ENCODE measurements at places on chromosomes 6 and 20.

DNA sequence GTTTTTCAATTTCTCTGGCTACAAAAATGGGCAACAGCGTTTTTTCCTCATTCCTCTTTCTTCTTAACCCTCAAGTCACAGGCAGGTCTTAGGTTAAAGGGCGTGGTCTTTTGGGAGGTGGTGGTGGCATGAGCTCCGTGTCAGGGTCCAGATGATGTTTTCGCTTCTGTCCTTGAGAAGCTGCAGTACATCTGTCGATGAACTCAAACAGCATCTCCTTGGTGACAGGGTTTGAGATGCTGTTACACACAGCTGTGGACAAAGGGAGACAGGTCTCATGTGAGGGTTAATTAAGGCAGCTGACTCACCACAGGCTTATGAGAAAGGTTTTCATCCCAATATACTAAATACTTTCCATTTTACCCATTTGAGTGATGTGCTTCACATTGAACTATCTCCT lies 350.8 kb downstream of the RNGTT start:
- DNase-seq: no peak

- DNase-seq: no peak
Measured at GRCh38 chr6:170429450-170429849, 122.9 kb downstream of the FAM120B start.

GRCh38 chr6:17484201-17484849 lies 90.9 kb downstream of the CAP2 start:
- DNase-seq: no peak

DNA sequence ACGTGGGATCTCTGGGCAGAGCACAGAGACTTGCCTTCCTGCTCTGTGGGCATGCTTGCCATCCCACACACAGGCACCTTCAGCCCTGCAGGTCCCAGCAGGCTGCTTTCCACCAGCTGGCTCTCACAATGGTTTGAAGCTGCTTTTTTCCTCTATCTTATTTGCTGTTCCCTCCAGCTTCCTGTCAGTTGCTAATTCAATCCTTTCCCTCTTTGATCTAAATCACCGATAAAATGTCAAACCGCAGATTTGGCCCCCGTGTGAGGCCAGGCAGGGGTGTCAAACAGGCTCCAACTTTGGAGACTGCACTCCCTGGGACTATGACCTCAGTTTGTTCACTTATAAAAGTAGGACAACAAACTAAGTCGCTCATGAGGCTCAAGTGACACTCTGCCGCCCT lies 40.6 kb upstream of the PCMTD2 start:
- no peak for DNase-seq

- DNase-seq: no peak
Measured at GRCh38 chr6:123027408-123027807, 31.4 kb downstream of the CLVS2 start.

DNA sequence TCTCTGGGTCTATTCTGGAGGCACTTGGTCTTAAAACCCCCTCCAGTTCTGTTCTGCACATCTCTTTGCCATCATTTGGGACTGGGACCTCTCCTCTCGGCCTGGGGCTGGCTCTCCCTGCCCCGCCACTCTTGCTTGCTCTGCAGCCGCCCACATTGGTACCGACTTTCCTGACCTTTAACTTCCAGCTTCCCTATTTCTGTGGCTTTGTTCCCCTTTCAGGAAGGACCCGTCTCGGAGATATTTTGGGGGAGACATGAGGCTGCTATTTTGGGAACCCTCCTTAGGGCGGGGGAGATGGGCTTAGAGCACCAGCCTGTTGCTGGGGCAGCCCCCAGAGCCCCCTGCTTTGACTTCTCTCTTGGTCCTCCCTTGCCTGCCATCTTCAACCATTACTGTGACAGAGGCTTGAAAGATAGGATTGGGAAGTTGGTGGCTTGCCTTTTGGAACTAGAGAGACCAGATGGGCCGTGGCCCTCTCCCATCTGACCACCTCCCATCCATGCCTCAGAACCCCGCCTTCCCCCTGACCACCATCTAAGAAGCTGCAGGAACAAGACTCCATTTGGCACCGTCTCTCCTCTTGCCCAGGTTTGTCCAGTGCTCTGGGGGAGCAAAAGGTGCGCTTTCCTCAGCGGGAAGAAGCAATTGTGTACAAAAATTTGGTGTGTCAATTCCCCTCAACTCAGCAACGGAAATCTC lies 914 bp downstream of the TREM2 start:
- DNase-seq: no peak

DNA sequence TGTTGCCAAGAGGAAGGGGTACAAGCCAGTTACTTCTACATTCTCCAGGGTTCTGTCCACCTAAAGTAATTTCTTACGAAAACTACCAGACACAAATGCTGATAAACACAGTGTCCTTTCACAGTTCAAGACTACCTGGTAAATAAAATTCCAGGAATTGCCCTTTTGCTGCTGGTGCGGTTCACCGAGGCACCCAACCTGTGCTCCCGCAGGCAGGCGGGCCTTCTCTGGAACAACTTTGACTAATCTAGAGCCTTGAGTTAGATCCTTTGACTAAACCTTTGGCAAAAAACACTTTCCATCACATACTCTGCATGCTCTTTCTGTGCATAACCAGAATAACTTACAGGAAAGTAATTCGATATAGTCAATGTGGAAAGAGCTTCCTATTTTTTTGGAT lies 107.0 kb downstream of the HUS1B start:
- DNase-seq: no peak

DNA sequence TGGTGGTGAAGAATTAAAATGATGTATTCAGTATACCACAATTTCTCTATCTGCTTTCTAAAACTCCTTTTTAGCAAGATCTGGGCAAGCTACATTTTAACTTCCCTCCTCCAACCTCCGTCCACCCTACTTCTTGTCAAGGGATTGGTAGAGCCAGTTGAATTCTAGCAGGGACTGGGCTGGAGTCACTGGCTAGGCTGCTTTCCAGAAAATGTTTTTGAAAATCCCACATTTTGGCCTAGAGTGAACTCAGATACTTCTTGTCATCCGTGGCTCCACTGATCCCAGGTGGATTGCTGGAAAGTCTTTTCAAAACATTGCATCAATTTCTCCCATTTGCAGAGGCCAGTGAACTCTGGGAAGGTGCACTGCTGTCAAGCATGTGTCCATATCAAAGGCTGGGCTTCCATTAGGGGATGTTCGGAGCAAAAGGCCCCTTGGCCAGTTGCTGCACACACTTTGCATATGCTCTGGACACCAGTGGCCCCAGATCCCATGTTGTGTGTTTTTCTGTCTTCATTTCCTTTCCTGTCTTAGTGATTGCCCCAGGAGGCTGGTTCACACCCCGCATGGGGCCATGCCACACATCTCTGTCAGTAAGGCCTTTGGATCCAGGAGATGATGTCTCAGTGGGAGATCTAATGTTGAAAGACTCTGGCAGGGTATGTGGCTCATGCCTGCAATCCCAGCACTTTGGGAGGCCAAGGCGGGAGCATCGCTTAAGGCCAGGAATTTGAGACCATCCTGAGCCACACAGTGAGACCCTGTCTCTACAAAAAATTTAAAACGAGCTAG lies 11.3 kb upstream of the KCNK16 start:
- DNase-seq: no peak

- DNase-seq: no peak
Measured at GRCh38 chr6:134621858-134622257, 303.9 kb upstream of the SGK1 start.

DNA sequence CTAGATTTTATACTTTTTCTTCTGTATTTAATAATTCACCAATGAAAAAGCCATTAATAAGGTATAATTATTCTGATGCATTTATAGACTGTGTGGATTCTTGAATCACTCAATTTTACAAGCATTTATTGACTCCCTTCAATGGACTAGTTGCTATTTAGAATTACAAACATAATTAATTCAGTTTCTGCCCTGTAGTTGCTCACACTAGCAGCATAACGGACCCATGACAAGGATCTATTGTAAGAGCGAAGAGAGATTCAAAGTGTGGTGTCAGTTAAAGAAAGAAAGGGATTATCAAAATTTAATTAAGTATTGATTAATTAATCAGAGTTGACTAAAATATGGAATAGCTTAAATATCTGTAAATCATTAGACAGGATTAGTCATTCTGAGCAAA lies 602.6 kb upstream of the PTCHD4 start:
- no peak for DNase-seq

GRCh38 chr6:137452333-137452894 lies 41.8 kb downstream of the OLIG3 start:
- no peak for DNase-seq

DNA sequence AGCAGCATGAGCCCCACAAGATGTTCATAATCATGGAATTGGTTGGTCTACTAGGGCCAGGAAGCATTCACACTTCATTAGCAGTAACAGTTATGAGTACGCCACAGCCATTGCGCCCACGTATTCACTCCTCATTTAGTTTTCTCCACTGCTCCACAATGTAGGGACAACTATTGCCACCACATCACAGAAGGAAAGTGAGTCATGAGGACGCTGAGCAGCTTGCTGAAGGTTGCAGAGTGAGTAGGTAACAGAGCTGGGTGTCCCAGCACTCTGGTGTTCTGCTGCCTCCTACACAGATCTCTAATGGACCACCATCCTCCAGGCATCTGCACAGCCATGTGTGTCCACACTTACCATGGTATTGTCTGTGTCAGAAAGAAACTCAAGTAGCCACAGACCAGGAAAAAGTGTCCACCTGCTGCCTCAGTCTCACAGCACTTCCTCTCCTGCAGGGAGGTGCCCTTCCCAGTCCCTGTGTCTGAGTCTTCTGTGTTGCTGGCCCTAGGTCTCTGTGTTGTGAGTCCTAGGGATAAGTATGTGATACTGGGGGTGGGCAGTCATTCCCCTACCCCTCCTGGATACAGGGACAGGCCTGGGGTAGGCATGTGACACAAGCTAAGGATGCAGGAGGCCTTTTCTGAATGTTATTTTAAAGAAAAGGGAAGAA lies 103.9 kb downstream of the TTLL2 start:
- no peak for DNase-seq

DNA sequence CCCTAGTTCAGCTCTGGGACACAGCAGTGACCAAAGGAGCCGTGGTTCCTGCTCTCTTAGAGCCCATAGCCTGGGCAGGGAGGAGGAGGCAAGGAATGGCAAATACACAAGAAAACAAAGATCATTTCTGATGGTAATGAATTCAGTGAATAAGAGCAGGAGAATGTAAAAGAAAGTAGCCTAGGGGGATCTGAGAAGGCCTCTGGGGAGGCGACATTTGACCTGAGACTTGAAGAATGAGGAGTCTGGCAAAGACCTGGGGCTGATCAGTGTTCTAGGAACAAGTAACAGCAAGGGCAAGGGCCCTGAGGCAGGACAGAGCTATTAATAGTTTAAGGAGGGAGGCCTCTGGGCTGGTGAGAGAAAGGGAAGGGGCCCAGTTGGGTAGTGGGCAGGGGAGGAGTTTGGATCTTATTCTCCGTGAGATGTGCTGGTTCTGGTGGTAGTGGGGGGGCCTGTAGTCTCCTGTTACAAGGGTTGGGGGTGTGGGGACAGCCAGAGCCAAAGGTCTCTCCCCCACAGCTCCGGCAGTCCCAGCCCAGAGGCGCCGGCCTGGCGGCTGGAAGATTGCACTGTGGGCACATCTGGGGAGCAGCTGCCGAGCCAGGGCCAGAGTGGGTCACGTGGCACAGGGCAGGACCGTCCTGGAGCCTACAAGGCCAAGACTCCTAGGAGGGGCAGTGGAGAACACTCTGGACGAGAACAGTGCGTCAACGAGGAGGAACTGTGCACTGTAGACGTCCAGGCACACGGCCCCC lies 9.3 kb upstream of the ID1 start:
- no peak for DNase-seq

DNA sequence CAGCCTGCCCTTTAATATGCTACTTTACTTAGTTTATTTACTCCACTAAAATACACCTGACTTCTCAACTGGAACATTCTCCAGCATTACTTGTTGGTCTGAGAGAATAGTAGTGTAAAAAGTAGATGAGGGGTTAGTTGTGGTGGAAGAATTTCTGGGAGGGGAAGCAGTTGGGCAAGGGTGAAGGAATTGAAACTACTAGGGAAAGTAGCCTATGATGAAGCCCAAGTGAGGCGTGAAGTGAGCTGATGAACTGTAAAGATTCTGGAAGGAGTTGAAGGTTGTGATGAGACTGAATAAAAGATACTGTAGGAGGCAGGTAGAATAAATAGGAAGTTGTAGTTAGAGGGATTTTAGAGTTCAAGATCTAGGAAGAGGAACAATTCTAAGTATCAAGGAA lies 72.5 kb downstream of the ITCH start:
- no peak for DNase-seq

- DNase-seq: no peak
Measured at GRCh38 chr6:34159844-34160243, 14.0 kb upstream of the GRM4 start.

GRCh38 chr6:99768166-99768565 lies 161.5 kb downstream of the PRDM13 start:
- DNase-seq: no peak

DNA sequence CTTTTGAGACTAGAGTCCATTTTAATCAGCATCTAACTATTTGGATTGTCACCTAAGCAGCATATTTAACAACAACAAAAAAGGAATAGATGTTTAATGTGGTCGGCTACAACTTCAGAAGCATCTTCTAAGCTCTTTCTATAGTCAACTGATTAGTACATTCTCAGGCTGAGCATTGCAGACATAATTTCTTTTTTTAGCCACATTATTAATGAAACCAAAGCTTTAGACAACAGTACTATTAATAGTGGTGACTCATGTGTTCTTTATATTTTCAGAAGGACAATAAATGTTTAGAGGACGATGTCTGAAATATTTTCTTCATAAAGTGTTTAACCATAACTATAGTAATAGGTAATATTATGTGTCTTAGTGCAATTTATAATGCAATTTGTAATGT lies 52.4 kb downstream of the TPD52L1 start:
- no peak for DNase-seq

DNA sequence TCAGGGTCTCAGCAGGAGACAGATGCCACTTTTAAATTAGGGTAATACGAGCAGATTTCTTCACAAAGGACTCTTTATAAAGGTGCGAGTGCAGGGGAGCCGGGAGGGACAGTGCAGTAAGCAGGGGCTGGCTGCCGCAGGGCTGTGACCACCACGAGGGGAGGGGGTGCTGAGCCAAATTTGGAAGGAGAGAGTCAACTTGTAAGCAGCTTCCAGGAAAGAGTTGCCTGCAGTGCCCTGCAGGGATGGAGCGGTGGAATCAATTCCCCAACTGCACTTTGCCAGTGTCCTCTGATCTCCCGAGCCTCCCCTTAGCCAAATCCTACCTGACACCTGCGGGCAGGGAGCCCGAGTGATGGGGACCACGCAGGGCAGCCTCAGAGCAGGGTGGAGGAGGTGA lies 13.9 kb upstream of the CCDC167 start:
- no peak for DNase-seq

GRCh38 chr6:25899580-25900408 lies 25.8 kb upstream of the SLC17A3 start:
- no peak for DNase-seq
